H1 (cell line): ENCODE measurements at places on chromosomes 12 and 14. TPM values are rescaled to one million over a fixed set of nuclear protein-coding genes. Genes with fewer than 3 reads are reported as not detected.

DNA sequence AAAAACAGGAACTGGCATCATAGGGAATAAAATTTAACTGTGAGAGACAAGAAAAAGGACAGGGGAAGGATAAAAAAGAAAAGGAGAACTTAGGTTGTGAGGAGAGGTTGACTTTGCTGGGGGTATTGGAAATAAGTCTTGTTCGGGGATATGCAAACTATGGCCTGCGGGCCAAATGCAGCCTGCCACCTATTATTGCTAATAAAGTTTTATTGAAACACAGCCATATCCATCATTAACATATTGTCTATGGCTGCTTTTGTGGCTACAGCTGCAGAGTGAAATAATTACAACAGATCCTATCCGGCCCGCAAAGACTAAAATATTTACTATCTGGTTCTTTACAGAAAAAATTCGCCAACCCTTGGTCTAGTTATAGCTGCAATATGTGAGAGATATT lies 18.6 kb downstream of the BBS10 start:
- DNase-seq: no peak
- no peak overlapping the region for H3K4me3 ChIP-seq
- H3K36me3 ChIP-seq: no peaks in the 10 kb centered on the region
- no peaks in the 10 kb centered on the region for H3K27me3 ChIP-seq
- H3K27ac ChIP-seq: no peak overlapping the region

DNA sequence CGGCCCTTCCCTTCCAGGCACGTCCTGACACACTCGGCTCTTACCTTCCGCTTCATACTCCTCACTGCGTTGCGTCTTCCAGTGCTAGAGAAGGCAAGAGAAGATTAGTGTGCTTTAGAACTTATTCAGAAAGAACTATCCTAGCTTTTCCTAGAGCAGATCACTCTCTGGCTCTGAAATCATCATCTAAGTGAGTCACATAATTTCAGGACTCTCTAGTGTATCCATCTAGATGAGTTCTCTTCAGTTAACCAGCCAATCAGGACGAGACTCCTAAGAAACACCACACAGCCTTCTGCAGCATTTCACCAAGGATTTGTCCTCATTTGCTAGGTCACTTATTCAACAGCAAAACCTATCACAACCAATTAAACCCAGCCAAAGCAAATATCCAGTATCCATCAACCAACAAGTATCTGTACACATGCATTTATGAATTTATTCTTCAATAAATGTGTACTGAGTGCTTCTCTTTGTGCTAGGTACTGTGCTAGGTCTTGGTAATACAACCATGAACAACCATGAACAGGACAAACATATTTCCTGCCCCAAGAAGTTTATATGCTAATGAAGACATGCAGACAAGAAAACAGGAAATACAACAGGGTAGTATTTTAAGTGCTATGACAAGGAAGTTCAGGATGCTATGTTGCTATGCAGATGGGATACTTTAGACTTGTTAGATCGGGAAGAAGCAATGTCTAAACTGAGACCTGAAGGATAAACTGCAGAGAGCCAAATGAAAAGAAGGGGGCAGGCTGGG lies 52.1 kb downstream of the NIN start:
- DNase-seq: no peak
- no peaks in the 10 kb centered on the region for H3K27me3 ChIP-seq
- no peak overlapping the region for H3K4me3 ChIP-seq
- H3K36me3 ChIP-seq: peaks cover 5% of the 10 kb centered on the region; the same call in 1 of the 2 replicates

Gene KRT73
- not detected in 2 replicates for total RNA-seq

GRCh38 chr12:111942557-111942956 lies 70.4 kb downstream of the TMEM116 start:
- no peaks in the 10 kb centered on the region for H3K27me3 ChIP-seq
- no peak for DNase-seq
- no peak overlapping the region for H3K27ac ChIP-seq

Gene STXBP6
- total RNA-seq: 18.1 and 19.3 TPM in 2 replicates

Gene KLHL33
- 0.11 TPM in 1 of 2 replicates, not detected in the other for total RNA-seq

Gene CIDEB
- total RNA-seq: not detected in 2 replicates

- H3K27ac ChIP-seq: no peak overlapping the region
- no peak for DNase-seq
- H3K4me3 ChIP-seq: no peak overlapping the region
- H3K36me3 ChIP-seq: no peaks in the 10 kb centered on the region
These were observed 126.5 kb upstream of the NTF3 start for GRCh38 chr12:5305425-5305824.

DNA sequence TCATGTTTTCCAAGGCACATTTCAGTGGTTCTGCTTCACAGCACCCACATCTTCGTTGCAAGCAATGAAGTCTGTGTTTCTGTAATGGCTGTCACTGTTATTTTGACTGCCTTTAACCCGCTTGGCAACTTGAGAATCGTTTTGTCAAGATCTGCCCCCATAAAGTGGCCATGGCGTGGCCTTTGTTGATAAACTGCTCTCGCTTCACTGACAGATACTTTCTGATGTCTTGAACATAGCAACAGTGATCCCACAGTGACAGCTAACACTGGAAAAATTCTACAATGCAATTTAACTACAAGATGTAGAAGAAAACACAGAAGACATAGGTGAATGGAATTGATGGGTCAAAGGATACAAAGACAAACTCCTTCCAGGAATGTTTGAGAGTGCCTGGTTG lies 184.2 kb downstream of the KLHL28 start:
- no peak overlapping the region for H3K4me3 ChIP-seq
- H3K36me3 ChIP-seq: no peaks in the 10 kb centered on the region
- no peaks in the 10 kb centered on the region for H3K4me1 ChIP-seq
- no peak overlapping the region for H3K27ac ChIP-seq
- no peaks in the 10 kb centered on the region for H3K27me3 ChIP-seq
- no peak for DNase-seq

Gene HCAR3
- not detected in 2 replicates for total RNA-seq

DNA sequence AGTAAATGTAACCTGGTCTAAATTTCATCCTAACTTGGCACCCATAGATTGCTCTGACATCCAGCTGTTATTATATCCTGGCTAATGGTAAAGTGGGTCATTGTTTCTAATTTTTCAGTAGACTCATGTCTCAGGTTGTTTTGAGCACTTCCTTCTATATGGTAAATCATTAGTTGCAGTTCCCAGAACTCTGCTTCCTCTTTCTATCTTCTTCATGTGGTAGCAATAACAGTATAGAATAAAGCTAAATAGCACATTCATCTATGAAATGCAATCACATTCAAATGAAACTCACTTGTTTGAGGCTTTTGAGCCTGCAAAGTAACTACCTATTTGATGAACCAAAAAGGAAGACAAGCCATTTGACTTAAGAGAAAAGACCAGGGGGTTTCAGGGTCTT lies 65.1 kb upstream of the GZMB start:
- H3K4me1 ChIP-seq: no peaks in the 10 kb centered on the region
- H3K27me3 ChIP-seq: no peaks in the 10 kb centered on the region
- H3K4me3 ChIP-seq: no peak overlapping the region
- no peak overlapping the region for H3K27ac ChIP-seq

DNA sequence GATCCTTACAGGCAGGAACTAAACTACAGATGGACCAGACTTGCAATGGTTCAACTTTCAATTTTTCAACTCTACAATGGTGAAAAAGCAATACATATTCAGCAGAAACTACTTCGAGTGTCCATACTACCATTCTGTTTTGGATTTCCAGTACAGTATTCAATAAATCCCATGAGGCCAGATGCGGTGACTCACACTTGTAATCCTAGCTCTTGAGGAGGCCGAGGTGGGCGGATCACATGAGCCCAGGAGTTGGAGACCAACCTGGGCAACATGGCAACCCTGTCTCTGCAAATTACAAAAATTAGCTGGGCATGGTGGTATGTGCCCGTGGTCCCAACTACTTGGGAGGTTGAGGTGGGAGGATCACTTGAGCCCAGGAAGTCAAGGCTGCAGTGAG lies 336.1 kb downstream of the MED13L start:
- H3K27me3 ChIP-seq: no peaks in the 10 kb centered on the region
- DNase-seq: no peak
- H3K4me3 ChIP-seq: no peak overlapping the region

DNA sequence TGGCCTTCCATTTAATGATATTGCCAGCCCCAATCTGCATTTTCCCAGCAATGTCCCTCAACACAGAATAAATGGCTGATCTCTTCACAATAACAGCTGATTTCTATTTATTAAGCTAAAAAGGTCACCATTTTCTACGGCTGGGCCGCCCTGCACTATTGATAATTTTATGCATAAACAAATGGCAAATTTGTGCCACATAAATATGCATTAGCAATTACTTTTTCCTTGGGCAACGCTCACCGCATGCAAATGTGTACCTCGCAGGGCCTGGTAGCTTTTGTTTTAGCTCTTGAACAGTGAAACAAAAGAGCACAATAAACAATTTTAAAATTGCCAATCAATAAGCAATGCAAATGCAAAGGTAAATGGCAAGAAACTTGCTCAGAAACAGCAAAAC lies 331.9 kb upstream of the SOX5 start:
- no peak for DNase-seq
- no peak overlapping the region for H3K27ac ChIP-seq

Gene FSCB
- total RNA-seq: not detected in 2 replicates
